ENCODE measurements at places on chromosomes 1 and 21.

GRCh38 chr1:112956544-112957132 is 642 bp upstream of the SLC16A1 start:
- DNase-seq: no peak

DNA sequence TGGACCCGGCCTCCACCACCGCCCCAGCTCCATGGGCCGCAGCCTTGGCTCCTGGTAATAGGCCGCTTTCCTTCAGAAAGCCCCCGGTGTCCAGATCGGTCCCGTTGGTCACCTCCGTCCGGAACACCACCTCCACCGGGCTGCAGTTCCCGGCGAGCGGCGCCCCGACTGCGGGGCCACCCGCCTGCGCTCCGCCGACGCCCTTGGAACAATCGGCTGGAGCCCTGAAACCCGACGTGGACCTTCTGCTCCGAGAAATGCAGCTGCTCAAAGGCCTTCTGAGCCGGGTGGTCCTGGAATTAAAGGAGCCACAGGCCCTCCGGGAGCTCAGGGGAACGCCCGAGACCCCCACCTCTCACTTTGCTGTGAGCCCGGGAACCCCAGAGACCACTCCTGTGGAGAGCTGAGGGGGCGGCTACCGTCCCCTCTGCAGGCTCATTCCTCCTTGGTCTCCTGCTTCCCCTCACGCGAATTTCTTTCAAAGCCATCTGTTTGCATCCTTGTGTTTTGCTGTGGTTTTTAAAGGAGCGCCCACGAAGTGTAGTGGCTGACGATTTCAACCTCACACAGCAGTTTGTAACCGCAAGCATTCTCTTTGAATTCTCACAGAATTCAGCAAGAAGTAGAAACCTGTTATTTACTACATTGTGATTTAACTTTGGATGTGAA is 6.0 kb downstream of the FCRLB start:
- DNase-seq: no peak

GRCh38 chr1:161848676-161849075 is 82.6 kb downstream of the ATF6 start:
- no peak for DNase-seq

GRCh38 chr1:95406279-95406678 is 172.3 kb downstream of the RWDD3 start:
- no peak for DNase-seq

- no peak for DNase-seq
Measured at GRCh38 chr1:64836802-64837201, 91.9 kb downstream of the RAVER2 start.

GRCh38 chr1:53587252-53587988 is 128.2 kb downstream of the DMRTB1 start:
- no peak for DNase-seq

DNA sequence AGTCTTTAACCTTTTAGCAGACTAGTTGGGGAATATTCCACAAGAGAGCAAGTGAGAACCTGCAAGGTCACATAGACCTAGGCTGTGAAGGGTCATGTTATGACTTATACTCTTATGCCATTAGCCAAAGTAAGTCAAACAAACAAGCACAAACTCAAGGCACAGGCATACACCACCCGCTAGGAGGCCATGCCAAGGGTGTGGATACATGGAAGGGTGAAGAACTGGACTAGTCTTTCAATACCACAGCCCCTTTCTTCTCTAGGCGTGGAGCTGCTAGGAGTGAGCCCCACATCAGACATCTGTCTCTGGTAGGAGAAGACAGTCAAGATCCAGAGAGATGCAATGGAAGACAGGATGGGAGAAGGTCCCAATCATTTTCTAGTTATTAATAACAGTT is 68.6 kb downstream of the BACH1 start:
- DNase-seq: no peak

DNA sequence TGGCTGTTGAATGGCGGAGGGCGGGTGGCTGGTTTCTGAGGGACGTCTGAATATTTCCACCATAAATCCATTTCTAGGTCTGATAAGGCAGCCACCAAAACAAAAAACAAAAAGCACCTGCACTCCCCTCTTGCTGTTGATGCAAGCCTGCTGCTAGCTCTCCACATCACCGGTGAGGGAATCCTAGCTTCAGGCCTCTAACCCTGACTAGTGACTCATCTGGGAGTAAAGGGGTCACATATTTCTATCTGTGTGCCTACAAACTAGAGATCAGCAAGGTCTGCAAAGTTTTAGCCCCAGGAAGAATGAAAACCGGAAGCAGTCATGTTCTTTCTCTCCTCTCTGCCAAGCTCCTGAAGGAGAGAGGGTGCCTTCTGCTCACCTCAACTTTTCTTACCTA is 10.3 kb upstream of the ERMAP start:
- no peak for DNase-seq

DNA sequence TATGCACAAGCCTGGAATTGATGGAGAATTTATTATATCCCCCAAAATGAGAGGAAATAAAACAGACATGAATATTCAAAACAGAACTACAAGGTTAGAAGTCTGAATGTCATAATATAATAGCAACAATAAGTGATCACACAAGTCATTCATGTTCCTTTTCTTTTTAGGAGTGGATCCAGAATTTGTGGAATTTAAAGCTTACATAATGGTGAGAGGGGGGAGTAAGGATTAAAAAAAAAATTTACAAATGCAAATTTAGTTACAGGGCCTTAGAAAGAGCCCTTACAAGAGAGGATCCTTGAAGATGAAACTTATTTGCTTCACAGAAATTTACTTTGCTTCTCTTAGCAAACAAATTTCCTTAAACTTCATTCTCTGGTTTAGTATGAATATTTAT is 716.1 kb upstream of the CXADR start:
- no peak for DNase-seq

- DNase-seq: peak; percentile 72
Measured at GRCh38 chr1:234154320-234155251, 218.7 kb upstream of the COA6 start.
